Hair follicle dermal papilla cell (primary cell): ENCODE measurements at places on chromosomes 3 and 15. TPM values are rescaled to one million over a fixed set of nuclear protein-coding genes. Genes with fewer than 3 reads are reported as not detected.

GOLGA6A gene
- total RNA-seq = not detected in 2 replicates

EAF2 gene
- 0.97 and 1.5 TPM in 2 replicates for total RNA-seq

GOLGA6L7 gene
- not detected in 2 replicates for total RNA-seq

LAMB2 gene
- 373 and 453 TPM in 2 replicates for total RNA-seq

IGSF11 gene
- total RNA-seq = not detected in 2 replicates

OR5K2 gene
- not detected in 2 replicates for total RNA-seq

SLC24A5 gene
- total RNA-seq = 0.16 TPM in 1 of 2 replicates, not detected in the other

PGBD4 gene
- 1.6 TPM in 2 replicates for total RNA-seq

PIAS1 gene
- total RNA-seq = 28.6 and 29.9 TPM in 2 replicates

IL17RB gene
- 0.12 and 0.49 TPM in 2 replicates for total RNA-seq

ZBTB47 gene
- 63.5 and 63.9 TPM in 2 replicates for total RNA-seq

PLSCR2 gene
- total RNA-seq = not detected in 2 replicates

FANCD2OS gene
- not detected in 2 replicates for total RNA-seq

SLC6A1 gene
- not detected in 2 replicates for total RNA-seq

LRTM1 gene
- total RNA-seq = 0.49 TPM in 1 of 2 replicates, not detected in the other

SLC30A4 gene
- total RNA-seq = 14.2 and 16.1 TPM in 2 replicates

C2CD4A gene
- total RNA-seq = not detected in 2 replicates
